ENCODE measurements at places on chromosomes 11 and 22.

DNA sequence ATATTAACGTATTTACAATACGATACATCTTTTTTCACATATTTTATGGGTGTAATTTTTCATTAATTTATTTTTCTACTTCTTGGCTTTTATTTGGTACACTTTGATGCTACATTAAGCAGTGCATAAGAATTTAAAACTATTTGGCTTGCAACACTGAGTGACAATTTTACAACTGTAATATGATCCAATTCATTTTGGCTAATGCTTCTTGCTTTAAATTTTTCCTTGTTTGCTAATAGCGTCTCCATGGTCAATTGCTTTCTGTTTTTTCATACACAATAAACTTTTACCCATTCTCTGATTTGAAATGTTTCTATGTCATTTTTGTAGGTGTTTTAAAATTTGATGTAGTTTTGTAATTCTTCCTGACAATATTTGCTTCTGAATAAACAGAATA is 773.2 kb downstream of the FAM181B start:
- no peak for DNase-seq

DNA sequence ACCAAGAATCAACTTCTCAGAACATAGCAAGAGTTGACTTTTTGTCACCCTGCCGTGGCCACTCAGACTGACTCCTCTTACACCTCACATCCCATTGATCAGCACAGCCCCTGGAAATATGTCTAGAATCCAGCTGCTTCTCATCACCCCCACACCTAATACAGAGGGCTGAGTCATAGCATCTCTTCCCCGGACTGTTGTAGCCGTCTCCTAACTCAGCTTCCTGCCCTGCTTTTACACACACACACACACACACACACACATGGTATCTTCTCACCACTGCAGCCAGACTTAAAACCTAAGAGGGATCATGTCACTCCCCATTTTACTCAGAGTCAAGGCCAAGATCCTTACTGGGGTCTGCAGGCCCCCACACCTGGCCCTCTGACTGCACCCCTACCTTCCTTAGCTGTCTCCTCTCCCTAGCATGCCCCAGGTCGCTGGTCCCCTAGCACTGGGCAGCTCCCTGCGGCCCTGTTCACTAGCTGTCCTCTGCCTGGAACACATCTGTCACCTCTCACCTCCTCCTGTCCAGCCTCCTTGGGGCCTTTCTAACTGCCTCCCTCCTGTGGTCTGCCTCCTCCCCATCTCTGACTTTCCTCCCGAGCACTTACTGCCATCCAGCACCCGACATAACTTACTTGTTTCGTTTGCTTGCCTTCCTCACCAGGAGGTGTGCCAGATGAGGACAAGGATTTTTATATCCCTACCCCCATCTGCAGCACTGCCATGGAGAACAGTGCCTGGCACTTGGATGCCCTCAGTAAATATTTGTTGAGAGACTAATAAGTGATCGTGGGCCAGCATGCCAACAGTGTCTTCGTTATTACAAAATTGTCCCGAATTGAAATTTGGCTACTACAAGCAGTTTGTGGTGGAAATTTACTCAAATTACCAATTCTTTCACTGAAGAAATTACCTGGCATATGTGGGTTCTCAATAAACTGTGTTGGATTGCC is 61.9 kb downstream of the BMAL1 start:
- DNase-seq = no peak

DNA sequence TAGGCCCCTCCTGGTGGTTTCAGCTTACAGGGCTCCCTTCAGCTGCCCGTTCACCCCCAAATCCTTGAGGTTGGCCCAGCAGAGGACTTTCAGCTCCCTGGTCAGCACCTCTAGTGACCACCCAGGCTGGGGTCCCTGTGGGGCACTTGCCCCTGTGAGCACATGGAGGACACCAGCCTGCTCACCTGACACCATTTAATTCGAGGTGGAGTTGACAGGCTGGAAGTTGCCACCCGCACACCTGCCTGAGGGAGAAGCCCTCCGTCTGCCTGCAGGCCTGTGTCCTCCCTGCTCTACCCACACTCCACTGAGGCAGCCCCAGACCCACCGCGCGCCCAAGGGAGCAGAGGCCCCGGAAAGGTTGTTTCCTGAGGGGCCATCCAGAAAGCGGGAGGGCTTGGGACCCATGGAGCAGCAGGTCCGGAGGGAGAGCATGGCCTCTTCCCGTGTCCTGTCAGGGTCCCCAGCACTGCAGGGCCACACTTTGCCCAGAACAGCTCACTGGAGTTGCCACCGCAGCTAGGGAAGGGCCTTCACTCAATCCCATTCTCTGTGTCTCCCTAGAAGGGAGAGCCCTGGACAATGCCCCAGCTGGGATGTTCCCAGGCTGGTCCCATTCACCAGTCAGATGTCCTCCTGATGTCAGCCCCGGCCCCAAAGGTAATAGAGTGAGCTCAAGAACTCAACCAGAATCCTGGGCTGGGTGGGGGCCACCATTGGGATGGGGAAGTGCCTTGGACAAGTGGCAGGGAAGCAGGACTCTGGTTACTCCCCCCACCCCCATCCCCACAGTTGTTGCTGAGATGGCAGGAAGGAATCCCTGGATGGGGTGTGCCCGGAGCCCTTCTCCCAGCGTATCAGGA is 82.4 kb downstream of the MED15 start:
- DNase-seq = no peak

DNA sequence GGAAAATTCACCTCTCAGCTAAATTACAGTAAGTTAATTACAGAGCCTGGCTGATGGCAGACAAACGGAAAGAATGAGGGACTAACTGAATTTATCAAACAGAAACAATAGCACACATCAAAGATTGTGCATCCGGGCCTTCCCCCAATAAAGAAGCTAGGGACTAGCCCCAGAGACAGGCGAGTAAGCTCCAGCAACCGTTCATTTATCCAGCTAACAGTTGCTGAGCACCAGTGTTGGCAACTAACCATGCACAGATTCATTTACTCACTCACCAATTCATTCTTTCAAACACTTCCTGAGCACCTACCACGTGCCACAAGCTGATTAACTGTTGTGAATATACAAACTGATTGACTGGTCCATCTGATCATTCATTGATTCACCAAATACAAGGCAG is 51.2 kb downstream of the SMCO4 start:
- no peak for DNase-seq

DNA sequence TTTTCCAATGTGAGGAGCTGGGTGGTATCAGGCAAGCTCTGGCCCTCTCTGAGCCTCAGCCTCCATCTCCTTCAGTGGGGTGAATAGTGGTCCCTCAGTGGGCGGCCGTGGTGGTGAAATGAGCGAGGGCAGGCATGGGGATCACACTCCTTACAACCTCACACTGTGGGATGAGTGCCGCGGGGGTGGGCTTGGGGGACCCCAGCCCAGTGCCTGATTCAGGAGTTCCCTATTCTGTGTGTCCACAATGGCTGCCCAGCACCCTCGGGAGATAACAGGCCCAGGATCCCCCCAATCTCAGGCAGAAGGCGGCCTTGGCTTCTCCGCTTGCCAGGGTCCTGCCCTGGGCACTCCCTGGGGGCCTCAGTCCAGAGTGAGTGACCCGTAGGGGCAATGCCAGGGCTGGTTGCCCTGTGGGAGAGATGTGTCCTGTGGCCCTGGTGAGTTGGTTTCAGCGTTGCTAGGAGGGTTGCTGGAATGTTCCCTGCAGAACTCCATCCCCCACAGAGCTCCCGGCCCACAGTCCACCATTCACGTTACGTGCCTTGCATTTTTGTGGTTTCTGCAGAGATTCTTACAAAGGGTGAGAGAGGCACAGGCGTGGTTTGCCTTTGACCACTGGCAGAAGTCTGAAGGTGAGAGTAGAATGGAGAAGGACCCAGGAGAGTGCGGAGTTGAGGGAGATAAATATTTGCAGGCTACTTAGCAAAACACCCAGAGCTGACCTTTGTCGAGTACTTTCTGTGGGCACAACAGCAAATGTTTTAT is 2.9 kb downstream of the ALDH3B1 start:
- no peak for DNase-seq

GRCh38 chr11:131391176-131391575 is 20.8 kb downstream of the NTM start:
- no peak for DNase-seq

- no peak for DNase-seq
These were observed 11.8 kb upstream of the KCNJ11 start for GRCh38 chr11:17400048-17400775.

DNA sequence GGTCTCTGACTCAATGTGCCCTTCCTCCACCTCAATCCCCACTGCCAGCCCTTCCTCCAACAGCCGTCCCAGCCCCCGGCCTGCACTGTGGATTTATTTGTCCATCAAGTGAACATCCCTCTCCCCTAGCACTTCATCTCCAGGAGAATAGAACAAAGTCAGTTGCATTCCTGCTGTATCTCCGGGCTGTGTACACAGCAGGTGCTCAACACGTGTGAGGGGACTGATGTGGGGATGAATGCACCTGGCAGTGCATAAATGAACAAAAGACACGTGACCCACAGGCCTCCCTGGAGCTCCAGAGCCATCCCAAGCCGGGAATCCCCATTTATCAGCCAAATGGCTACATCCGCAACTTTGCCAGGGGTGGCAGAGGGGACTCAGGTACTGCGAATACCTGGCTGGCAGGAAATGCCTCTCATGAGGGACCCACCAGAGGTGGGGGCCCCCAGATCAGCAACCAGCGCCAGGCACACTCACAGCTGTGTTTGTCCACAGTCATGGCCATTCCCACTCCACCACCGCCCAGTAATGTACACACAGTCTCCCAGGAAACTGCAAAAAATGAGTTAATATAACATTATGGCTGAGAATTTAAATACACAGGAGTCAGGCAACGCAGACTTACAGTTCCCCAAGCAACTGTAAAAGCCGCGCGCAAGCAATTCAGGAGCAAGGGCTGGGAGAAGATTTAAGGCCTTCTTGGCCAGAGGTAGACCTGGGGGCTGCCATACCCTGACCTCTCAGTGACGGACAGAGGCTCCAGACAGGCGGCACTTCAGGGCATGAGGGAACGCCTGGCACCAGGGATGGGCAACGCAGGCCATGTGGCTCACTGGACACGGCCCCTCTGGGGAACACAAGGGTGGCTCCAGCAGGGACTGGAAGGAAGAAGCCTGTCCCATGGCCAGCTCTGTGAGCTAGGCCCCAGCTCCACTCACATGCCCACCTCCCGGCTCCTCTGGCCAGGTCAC is 50.3 kb upstream of the TCF20 start:
- DNase-seq = no peak

- DNase-seq = no peak
These were observed 343.7 kb downstream of the BRD1 start for GRCh38 chr22:49483946-49484345.

GRCh38 chr11:75593286-75593915 is 31.3 kb downstream of the SERPINH1 start:
- no peak for DNase-seq

DNA sequence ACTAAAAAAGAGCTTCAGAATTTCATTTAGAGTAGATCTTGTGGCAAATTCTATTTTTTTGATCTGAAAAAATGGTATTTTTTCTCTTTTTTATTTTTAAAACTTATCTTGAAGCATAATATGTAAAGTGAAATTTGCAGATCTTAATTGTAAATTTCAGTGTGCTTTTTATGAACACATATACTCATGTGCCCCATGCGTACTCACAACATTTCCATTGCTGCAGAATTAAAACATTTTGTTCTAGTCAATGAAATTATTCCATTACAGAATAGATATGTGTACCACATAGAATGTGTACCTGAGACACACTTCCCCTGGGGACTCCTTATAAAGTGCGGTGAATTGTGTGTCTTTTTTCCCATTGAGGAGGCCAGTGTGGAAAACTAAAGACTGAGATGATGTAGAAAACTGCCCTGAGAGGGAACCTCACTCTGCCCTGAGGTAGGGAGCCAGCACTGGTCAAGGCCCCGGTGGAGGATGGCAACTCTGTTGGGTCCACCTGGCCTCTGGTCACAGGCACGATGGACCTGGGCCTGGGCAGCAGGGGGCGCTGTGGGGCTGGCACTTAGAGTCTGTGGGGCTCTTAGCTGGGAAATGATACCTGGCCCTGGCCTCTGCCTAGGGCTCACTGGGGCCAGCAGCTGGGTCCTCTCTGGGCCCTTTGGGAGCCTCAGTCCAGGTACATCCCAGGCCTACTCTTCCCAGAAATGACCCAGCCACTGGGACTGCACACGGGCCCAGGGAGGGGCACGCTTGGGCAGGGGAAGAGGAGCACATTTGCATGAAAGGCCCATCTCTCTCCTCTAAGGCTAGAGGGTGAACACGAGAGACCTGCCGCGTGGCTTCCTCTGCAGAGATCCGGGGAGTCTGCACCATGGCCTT is 77.9 kb upstream of the TOP3B start:
- DNase-seq = peak; percentile 34

DNA sequence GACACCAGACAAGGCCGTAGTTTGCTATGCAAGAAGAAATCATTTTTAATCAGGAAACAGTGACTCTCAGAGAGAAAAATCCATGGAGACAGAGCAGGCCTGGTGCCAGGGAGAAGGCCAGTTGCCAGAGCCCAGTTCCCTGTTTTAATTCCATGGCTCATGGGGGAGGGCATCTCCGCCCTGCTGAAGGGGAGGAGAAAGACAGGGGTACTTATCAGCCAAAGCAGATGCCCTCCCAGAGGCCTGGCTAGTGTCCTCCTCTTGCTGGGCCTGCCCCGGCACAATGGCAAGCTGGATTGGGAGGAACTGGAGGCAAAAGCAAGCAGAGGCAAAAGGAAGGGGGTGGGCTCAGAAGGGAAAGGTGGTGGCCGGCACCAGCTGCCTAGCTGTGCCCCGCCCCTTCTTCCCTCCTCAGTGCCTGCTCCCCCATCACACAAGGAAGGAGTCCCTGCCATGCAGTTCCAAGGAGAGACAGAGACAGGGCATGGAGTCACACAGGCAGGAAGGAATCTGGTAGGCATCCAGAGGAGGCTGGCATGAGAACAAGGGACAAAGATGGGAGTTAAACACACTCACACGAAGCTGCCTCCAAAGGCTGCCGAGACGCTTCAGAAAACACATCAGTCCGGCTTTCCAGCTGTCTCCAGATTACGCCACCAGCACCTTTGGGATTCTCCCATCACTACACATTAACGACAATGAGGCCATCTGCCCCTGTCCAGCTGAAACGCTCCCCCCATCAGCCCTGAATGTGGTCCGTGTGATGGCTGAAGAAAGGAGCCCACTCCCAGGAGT is 591.8 kb downstream of the BUD13 start:
- no peak for DNase-seq

GRCh38 chr22:41912338-41913039 is 2.4 kb downstream of the SHISA8 start:
- DNase-seq = no peak

- DNase-seq = no peak
These were observed 205.3 kb upstream of the B3GAT1 start for GRCh38 chr11:134617360-134617759.

DNA sequence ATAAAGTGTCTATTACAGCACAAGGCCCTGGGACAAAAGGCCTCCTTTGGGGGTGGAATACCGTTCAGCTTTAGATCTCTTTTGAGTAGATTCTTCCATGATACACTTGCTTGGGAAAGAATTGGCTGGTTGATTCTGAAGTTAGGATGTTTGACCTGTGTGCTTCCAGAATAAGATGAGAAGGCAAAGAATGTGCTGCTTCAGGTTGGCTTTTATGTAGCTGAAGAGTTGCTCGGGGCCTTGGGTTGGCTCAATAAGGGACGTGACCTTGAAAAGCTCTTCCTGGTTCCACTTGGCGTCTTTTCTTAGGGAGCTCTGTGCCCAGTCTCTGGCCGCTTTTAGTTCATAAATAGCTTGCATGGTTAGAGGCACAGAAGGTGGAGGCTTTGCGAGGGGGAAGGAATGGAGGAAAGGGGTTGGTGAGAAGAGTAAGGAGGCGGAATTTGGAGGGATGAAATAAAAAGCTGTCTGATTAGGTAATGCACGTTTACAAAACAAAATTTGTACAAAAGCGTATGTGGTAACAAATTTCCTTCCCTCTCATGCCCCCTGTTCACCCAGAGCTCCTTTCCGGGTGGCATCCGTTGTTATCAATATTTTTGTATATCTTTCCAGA is 4.2 kb upstream of the SORL1-AS1 start:
- no peak for DNase-seq
